Natural killer cell (primary cell): ENCODE measurements at places on chromosomes 5 and 9. TPM values are rescaled to one million over a fixed set of nuclear protein-coding genes. Genes with fewer than 3 reads are reported as not detected.

Gene CKS2
- total RNA-seq = 16.4 TPM

Gene SPATA31E1
- total RNA-seq = not detected

Gene OR13C8
- not detected for total RNA-seq

Gene CNTFR
- total RNA-seq = not detected

Gene HRH2
- total RNA-seq = 13.9 TPM

Gene PCDHA11
- not detected for total RNA-seq

Gene ACTBL2
- not detected for total RNA-seq

Gene CCNJL
- total RNA-seq = 19.9 TPM

Gene TMEM252
- not detected for total RNA-seq

Gene IRX1
- total RNA-seq = not detected

Gene ZNF300
- total RNA-seq = 5.8 TPM

Gene DELE1
- 125 TPM for total RNA-seq

Gene CDC25C
- 0.48 TPM for total RNA-seq

Gene IRX2
- not detected for total RNA-seq

Gene SLC6A18
- not detected for total RNA-seq

Gene NACC2
- total RNA-seq = 21.2 TPM

Gene SMIM33
- not detected for total RNA-seq

Gene PROP1
- total RNA-seq = not detected

Gene THBS4
- 0.32 TPM for total RNA-seq

Gene AGXT2
- not detected for total RNA-seq

Gene TNC
- not detected for total RNA-seq

Gene GRXCR2
- total RNA-seq = not detected

Gene WDR38
- not detected for total RNA-seq

Gene CXXC5
- total RNA-seq = 75.6 TPM

Gene ENTREP1
- not detected for total RNA-seq

Gene HAPLN1
- total RNA-seq = not detected

Gene MYOZ3
- not detected for total RNA-seq

Gene DOCK2
- 361 TPM for total RNA-seq

Gene RXFP3
- not detected for total RNA-seq

Gene ECSCR
- 0.48 TPM for total RNA-seq

Gene FOXD4L6
- total RNA-seq = not detected

Gene LRRC19
- not detected for total RNA-seq

Gene ARAP3
- total RNA-seq = 25.2 TPM

Gene NPM1
- 440 TPM for total RNA-seq

Gene EPB41L4B
- not detected for total RNA-seq

Gene ELOVL7
- total RNA-seq = 2.6 TPM

Gene ZFP2
- total RNA-seq = 0.61 TPM

Gene BSPRY
- total RNA-seq = 5.5 TPM

Gene OR1Q1
- total RNA-seq = not detected

Gene TOR4A
- 19.2 TPM for total RNA-seq

Gene SAXO1
- 0.21 TPM for total RNA-seq

Gene LCN9
- not detected for total RNA-seq

Gene DNM1
- 8.1 TPM for total RNA-seq

Gene PCDHB4
- total RNA-seq = not detected

Gene NDFIP1
- 51.7 TPM for total RNA-seq

Gene TSC1
- 73.5 TPM for total RNA-seq

Gene FAT2
- not detected for total RNA-seq

Gene PAEP
- not detected for total RNA-seq

Gene TRIM36
- 0.38 TPM for total RNA-seq

Gene HMMR
- total RNA-seq = 0.70 TPM

Gene DBH
- total RNA-seq = not detected
